ENCODE measurements at places on chromosomes 13 and 19.

- no peak for DNase-seq
These were observed 23.9 kb downstream of the POP4 start for GRCh38 chr19:29629836-29630534.

GRCh38 chr19:49111218-49111998 is 2.8 kb upstream of the LIN7B start:
- DNase-seq, result no peak

GRCh38 chr13:98515818-98516465 is 61.0 kb downstream of the STK24 start:
- no peak for DNase-seq

DNA sequence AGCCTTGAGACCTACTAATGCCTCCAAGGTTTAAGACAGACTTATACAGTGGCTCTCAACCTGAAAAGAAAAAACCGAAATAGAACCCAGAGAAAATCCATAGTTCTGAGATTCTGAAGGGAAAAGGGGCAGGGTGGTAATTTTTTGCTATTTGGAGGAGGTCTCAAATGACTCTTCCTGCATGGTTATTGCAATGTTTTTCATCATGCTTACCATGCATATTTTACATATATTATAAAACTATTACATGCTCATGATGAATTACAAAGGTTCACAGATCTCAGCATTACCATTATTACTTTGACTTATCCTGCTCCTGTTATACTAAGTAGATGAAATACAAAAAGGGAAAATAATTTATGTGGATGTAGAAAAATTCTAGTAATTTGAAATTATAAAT is 47.6 kb downstream of the N4BP2L2 start:
- no peak for DNase-seq

DNA sequence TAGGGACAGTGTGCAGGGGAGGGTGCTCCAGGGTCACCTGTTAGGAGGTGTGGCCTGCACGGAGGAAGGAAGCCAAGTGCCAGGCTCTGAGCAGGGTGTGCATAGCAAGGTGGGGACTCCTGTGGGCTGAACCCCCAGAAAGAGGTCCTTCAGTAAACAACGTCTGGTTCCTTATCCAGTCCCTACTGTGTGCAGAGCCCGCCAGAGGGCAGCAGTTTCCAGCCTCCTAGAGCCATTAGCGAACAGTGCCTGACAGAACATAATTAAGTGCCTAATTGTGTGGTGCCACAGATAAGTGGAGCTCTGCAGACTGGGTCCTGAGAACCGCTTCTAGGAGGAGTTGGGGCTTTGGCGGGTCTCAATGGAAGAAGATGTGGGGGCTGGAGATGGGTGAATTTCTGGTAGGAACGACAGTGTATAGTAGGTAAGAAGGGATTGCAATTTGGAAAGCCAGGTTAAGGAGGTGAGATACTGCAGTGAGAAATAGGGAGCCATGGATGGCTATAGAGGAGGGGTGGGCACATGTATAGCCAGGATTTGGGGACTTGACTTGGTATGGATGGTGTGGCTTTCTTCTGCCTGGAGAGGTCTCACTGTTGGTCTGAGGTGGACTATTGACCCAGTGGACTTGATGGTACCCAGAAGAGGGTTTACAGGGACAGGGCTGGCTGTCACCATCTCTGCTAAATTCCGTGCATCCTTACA is 323.1 kb downstream of the ZNF536 start:
- no peak for DNase-seq

DNA sequence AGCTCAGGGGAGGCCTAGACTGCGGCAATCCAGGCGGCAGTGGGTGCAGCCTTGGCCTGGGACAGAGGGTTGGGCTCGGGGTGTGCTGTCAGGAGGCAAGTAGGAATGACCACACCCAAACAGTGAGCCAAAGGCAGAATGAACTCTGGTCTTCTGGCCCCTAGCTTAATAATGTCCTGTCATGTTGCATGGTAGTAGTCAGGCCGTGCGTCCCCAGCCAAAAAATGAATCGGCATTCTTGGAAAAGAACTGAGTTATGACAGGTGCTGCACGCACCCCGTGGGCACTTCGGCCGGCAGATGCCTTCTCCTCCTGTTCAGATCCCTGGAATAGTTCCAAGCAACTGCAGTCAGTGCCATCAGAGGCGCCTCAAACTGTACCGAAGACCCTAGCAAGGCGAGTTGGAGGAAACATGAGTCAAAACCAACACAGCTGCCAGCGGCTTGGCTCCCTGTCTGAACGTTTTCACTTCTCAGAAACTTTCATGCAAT is 55.9 kb downstream of the ATP7B start:
- DNase-seq, result no peak

All from AML-193 (cell line).